Left cardiac atrium (tissue), 4 donors: ENCODE measurements at places on chromosomes 11 and 22.

DNA sequence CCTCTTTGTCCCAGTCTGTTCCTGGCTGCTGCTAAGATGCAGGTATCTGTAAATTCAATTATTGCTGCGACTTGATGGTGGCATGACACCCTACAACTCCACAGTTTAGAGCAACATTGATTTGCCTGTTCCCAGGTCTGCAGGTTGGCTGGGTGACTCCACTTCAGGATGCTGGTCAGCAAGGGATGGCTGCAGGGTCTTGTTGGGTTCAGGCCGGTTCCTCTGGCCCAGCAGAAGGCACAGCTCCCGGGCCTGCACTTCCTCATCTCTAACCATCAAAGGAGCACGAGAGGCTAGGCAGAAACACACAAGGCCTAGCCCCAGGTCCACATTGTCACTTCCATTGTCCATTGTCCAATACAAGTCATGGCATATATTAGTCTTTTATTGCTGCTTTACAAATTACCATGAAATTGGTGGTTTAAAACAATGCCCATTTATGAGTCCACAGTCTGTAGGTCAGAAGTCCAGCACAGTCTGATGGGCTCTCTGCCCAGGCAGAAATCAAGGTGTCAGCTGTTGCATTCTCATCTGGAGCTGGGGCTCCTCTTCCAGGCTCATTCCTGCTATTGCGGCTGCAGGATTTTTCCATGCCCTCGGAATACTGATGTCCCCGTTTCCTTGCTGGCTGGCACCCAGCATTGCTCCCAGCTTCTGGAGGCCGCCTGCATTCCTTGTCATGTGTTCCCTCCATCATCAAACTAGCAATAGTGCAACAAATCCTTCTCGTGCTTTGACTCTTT, 96.6 kb upstream of the LMO1 start:
- no peak for DNase-seq

GRCh38 chr11:63880403-63880790, 36.6 kb downstream of the RCOR2 start:
- no peak for DNase-seq

GRCh38 chr11:72634472-72635095, 39.6 kb downstream of the PDE2A start:
- no peak for DNase-seq

DNA sequence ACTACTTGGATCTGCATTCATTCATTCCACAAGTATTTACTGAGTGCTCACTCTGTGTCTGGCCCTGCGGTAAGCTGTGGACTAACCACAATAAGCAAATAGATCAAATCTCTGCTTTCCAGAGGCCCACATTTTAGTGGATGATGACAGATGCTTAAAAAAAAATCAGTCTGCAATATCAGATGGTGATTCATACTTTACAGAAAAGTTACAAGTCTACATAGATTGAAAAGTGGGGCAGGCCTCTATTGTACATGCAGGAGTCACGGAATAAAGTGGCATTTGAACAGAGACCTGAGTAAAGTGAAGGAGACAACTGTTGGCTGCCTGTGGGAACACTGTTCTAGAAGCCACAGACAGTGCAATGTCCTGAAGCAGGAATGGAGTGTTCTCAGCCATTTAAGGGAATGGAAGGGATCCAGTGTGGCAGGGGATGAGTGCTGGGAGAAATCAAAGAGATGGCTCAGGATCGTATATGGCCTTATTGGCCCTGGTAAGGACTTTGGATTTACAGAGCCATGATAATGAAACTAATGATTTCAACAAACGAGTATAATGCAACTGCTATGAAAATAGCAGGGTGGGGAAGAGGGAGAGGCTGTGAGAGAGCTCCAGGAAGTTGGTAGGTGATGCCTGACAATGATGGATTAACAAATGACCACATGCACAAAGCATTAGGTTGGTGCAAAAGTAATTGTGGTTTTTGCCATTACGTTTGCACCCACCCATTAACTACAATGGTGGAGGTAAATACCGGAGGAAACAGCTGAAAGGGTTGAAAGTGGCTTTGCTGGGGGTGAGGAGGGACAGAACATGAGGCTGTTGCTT, 31.1 kb downstream of the TMEM45B start:
- no peak for DNase-seq

- DNase-seq = peak; percentile 78
Measured at GRCh38 chr22:44735518-44736428, 16.6 kb upstream of the ARHGAP8 start.

- DNase-seq = peak; percentile 72
Measured at GRCh38 chr22:38016182-38017151, 32.1 kb upstream of the SOX10 start.

DNA sequence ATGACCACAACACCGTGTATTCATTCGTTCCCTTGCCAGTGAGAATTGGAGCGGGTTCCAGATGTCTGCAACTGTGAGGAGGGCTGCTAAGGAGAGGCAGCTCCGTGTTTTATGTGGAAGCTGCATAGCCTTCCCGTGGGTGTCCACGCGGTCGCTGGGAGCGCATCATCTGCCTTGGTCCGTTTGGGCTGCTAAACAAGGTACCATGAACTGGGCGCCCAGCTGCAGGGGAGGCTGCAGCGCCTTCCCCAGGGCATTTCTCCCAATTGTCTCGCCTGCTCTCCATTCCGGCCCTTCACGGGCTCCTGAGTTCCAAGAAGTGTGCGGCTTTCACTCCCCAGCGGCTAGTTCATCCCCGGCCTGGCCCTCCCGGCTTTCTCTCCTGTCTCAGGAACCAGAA, 1446.4 kb downstream of the TBC1D22A start:
- no peak for DNase-seq
